ENCODE measurements at places on chromosomes 11 and 22. TPM values are rescaled to one million over a fixed set of nuclear protein-coding genes. Genes with fewer than 3 reads are reported as not detected.

The SLC5A1 gene
- not detected for total RNA-seq

The RIMBP3B gene
- total RNA-seq: not detected

DNA sequence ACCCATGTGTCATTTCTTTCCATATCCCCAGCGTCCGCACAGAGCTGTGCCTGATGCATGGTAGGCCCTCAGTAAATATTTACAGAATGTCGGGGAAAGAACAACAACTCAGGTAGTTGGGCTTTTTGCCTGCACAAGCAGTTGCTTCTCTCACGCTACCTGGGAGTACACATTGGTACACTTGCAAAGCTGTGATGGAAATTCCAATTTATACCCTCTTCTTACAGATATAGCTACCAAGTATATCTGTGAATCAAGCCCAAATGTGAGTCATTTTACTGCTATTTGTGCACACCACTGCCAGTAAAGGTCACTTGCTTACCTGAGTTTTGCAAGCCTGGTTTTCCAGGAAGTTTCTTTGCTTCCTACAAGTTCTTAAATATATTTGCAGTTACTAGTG is 333.0 kb upstream of the NARS2 start:
- H3K27ac ChIP-seq: no peak overlapping the region
- H3K4me3 ChIP-seq: no peak overlapping the region
- H3K27me3 ChIP-seq: no peaks in the 10 kb centered on the region
- no peak for DNase-seq
- no peaks in the 10 kb centered on the region for H3K4me1 ChIP-seq

GRCh38 chr22:39459681-39460080 is 2.9 kb downstream of the MGAT3 start:
- H3K4me1 ChIP-seq: no peaks in the 10 kb centered on the region
- H3K4me3 ChIP-seq: no peak overlapping the region
- H3K36me3 ChIP-seq: no peaks in the 10 kb centered on the region
- DNase-seq: no peak

GRCh38 chr11:66335531-66336233 is 552 bp downstream of the RIN1 start:
- H3K27me3 ChIP-seq: peaks cover 3% of the 10 kb centered on the region
- no peak overlapping the region for H3K27ac ChIP-seq
- H3K4me3 ChIP-seq: peak overlapping the region; percentile 59
- H3K36me3 ChIP-seq: peaks cover 14% of the 10 kb centered on the region
- DNase-seq: no peak

Measured in activated T-helper 1 cell treated with anti-CD3 and anti-CD28 coated beads, Interleukin-12 subunit alpha, Interleukin-12 subunit beta, Interleukin-2, Interleukin-4 antibody, amounts not matched to agents 30 ng/mL and 10 ng/mL and 1 ng/mL, durations not matched to agents 14 hours and 24 hours and 36 hours (primary cell).